NCI-H69 (cell line): ENCODE measurements at places on chromosomes 2 and 18.
A peak's percentile ranks its signal among the peaks of the same experiment; 100 is the strongest.

GRCh38 chr2:171147081-171147480, 13.6 kb downstream of the TLK1 start:
- no peak for DNase-seq

- no peak for DNase-seq
These were observed 790.4 kb downstream of the EPHA4 start for GRCh38 chr2:220781622-220782241.

DNA sequence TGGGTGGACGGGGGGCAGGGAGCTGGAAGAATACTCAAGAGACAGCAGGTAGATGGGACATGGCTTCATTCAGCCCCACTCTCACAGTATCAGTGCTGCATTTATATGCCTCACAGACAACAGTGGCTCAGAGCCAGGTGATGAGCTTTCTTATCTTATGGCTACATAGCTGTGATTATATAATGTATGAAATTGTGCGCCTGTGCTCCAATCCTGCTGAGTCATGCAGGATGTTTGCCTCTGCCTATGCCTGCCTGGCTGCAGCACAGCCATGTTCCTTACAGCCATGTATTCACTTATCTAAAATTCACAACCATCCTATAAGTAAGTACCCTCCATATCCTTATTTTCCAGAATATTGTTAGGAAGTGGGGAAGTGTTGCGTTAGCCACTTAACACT, 37.7 kb upstream of the RNF103 start:
- peak; percentile 12 for DNase-seq

GRCh38 chr2:77642339-77642738, 120.2 kb upstream of the LRRTM4 start:
- peak; percentile 43 for DNase-seq

- DNase-seq, result peak; percentile 81
These were observed 27.5 kb downstream of the MAP2 start for GRCh38 chr2:209451209-209451834.

DNA sequence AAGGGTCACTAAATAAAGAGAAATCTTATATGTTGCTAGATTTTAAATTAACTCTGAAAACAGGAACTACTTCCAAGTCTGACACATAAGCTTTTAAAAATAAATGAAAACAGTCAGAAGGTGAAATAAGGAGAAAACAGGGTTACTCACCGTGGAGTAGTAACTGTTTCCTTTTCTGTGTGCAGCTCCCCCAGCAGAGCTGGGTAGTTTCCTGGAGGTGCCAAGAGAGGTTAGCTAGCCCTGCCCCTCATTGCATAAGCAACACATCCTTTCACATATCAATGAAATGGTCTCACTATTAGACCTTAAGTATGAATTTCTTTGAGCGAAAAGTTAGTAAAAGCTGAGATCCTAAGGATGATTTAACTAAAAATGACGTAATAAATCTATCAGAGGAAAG, 54.0 kb upstream of the GPR75 start:
- no peak for DNase-seq

GRCh38 chr2:149716687-149717086, 129.1 kb upstream of the MMADHC start:
- DNase-seq, result no peak

- DNase-seq, result no peak
These were observed 37.4 kb downstream of the ZNF236 start for GRCh38 chr18:76859474-76860339.

- peak; percentile 60 for DNase-seq
These were observed 24.6 kb downstream of the PHLPP1 start for GRCh38 chr18:62739911-62740310.

DNA sequence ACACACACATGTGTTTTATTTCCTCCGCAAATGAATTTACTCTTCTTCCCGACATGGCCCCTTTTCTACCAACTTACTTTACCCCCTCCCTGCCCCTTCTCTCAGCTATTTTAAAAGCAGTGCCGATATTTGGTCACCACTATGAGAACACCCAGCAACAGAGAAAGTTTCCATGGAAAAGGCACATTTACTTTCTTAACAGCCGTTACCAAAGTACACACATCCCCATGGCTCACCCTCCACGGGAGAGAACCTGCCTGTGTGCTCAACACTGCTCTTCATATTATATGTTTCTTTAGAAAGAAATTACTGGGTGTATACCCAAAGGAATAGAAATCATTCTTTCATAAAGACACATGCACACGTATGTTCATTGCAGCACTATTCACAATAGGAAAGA, 714.4 kb downstream of the DCDC2C start:
- no peak for DNase-seq

DNA sequence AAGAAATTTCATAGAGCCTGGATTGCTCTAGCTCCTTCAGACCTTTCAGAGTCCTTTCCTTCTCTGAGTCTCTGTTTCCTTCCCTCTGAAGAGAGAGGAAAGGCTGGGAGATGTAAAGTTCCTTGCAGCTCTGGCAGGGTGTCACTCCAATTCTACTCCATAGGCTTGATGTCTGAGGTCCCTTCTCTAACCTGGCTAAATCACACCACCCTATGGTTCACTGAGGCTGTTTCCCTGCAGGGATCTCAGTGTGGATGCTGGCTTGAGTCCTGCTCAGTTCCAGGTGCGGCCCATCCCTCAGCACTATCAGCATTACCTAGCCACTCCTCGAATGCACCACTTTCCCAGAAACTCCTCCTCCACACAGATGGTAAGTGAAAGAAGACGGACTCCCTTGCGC, 209.7 kb downstream of the LOXHD1 start:
- no peak for DNase-seq

GRCh38 chr2:237137626-237138323, 52.1 kb downstream of the COPS8 start:
- no peak for DNase-seq

DNA sequence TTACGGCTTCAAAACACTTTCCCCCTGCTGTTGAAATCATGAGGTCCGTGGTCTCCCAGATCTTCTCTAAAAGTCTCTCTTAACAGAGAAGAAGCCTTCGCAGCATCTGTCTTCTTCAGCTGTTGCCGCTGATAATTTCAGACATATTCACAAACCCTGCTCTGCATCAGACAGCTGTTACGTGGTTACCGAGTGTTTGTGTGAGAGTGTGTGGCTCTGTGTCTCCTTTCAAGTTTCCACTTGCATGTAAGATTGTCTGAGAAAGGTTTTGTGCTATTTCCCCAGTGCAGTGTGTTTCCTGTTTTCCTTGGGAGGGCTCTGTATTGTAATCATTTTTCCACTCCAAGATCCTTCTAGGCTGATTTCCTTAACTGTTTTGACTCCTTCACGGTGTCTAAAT, 32.8 kb downstream of the MAIP1 start:
- no peak for DNase-seq
